ENCODE measurements at places on chromosomes 16 and 17.
A peak's percentile ranks its signal among the peaks of the same experiment; 100 is the strongest.

DNA sequence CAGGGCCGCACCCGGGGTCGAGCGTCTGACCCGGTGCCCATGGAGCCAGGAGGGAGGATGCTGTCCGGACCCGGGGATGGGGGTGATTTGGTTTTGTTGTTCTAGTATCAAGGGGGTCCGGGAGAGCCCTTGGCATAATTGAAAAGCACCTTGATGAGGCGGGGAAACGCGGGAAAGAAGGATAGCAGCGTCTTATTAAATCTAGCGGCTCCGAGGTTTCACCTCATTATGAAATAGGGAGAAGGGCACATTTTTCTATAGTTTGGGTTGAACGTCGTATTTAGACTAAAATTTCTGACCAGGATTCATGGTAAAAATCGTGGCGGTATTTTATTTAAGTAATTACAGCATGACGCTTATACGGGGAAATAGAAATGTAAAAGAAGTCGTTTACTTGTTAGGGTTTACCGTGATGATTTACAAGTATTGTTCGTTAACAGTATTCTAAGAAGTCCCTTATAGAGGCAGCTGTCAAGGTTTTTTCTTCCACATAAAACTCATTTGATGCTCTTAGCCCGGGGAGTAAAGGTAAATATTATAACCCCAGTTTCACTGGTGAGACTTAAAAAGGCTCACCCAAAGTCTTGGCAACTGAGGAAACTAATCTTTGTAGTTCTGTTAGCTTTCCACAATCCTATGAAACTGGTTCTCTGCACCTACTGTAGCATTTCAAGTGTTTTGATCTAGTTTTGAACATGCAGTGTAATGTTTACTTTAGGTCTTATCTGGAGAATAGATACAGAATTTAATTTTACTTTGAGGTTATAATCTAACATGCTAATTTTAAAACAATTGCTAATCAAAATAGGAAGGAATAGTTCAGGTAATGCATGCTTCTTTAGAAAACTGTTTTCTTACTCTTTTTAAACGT lies 756 bp downstream of the LUC7L3 start:
- DNase-seq = peak; percentile 34

GRCh38 chr16:4972938-4973587 lies 14.9 kb downstream of the SEC14L5 start:
- DNase-seq = no peak

DNA sequence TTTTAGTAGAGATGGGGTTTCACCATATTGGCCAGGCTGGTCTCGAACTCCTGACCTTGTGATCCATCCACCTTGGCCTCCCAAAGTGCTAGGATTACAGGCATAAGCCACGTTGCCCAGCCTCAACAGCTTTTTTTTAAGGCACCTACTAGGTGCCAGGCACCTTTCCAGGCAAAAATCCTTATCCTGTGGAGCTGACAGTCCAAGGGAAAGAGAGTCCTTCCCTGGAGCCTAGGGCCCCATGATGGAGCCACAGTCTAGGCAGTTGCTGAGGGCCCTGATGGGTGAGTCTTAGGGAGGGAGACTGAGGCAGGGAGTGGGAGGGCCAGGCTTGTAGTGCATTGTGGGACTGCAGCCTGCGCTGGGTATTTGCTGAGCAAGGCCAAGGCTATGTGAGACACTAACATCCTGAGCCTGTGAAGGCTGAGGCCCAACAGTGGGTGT lies 79.6 kb upstream of the TOB1 start:
- no peak for DNase-seq

- DNase-seq = no peak
Measured at GRCh38 chr17:7029659-7030058, 6.2 kb upstream of the SLC16A13 start.

GRCh38 chr16:89561142-89561883 lies 831 bp downstream of the RPL13 start:
- peak; percentile 9 for DNase-seq

- DNase-seq = peak; percentile 22
Measured at GRCh38 chr16:48687421-48688038, 77.5 kb upstream of the N4BP1 start.

GRCh38 chr17:31431098-31431851 lies 39.8 kb downstream of the RAB11FIP4 start:
- DNase-seq = no peak

DNA sequence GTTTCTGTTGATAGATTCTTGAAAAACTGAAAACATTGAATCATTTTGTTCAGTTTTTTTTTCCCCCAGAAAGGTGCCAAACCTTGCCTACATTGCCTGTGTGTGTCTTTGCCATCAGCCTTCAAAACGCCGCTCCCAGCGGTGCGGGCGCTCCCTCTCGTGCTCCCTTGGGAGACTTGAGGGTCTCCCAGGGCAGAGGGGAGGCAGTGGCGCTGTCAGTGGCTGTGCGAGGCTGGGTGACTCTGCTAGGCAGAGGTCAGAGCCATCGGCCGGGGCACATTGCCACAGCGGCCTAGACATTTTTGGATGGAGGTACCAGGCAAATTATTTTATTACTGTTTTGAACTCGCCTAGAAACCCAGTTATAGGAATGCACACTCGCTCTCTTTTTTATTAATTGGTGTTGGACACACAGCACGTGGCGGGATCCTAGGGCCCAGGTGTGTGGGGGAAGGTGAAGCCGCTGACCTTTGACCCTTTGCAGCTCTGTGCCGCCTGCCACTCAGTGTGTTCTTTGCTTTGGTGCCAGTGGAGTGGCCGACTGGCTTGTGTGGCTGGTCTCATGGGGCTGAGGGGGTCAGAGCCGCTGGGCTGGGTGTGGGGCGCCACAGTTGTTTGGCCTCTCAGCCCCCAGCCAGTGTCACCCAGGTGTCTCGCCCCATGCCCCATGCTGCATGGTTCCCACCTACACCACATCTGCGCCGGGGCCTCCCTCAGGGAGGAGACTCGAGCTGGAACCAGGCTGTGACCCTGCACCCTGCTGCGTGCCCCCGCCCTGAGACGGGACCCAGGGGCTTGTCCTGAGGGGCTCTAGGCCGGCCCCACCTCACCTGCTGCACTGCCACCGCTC lies 115.7 kb downstream of the BANP start:
- DNase-seq = no peak

DNA sequence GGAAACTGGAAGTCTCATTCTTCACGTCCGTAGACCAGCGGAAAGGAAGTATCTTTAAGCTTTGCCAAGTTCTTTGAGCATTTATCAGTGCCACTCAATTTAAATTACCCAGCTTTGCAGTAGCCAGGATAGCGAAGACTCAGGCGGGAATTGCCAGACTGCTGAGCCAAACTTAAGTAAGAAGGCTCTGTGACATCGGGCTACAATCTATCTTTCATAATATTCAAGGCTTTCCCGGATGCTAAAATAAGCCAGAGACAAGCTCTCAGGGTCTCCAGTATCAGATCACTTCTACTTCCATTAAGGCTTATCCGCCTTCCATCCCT lies 436 bp upstream of the BRIP1 start:
- no peak for DNase-seq

- no peak for DNase-seq
Measured at GRCh38 chr17:69575346-69575761, 160.9 kb downstream of the MAP2K6 start.

DNA sequence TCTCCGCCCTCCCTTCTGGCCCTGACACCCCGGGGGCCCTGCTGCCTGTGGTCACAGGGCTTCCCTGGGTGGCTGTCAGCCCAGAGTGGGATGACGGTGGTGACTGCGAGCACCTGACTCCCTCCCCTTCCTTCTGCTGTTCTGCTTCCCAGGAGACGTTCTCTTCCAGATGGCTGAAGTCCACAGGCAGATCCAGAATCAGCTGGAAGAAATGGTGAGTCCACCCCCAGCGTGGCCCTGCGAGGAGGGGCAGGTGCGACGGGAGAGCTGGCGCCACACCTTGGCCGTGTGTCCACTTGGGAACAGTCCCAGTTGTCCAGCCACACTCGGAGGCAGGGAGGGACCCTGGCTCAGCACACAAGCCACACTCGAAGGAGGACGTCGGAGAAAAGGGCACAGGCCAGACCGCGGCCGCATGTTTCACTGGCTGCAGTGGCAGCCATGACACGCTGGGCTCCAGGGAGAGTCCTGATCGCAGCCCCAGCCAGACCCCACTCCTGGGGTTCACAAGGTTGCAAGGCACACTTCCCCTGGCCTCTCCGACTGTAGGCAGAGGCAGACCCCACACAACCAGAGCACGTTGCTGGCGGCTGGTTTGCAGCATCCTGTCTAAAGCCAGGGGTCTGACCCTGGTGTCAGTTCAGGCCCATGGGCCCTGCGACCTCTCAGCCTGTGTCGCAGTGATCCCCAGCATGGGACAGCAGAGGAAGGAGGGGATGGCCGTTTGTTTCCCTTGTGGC lies 49.9 kb downstream of the BAIAP2 start:
- no peak for DNase-seq

DNA sequence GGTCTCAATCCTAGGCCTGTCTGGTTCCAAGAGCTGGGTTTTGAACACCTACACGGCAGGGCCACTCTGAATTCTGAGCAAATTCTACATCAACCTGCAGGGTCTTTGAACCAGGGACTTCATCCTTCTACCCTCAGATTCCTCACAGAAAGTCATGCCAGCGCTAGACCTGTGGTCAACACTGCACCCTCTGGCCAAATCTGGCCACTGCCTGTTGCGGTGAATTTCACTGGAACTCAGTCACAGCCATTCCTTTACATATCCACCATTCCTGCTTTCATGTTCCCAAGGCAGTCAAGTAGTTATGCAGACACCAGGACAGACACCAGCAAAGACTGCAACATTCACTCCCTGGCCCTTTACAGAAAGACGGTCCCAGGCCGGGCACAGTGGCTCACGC lies 144.6 kb downstream of the C16orf95 start:
- no peak for DNase-seq
